ENCODE measurements at places on chromosomes 11 and 22.
A peak's percentile ranks its signal among the peaks of the same experiment; 100 is the strongest.

DNA sequence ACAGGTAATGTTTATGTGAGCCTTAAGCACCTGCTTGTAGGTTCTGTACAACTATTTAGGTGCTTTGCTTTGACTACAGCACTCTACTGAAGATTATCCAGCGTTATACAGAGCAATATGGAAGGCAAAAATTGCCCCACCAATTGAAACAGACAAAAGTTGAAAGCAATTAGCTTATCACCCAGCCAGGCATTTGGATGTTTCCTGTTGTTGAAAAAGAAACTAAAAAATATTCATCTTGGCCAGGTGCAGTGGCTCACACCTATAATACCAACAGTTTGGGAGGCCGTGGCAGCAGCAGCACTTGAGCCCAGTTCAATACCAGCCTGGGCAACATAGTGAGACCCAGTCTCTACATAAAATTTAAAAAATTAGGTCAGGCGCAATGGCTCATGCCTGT, 18.5 kb downstream of the ATL3 start:
- DNase-seq = no peak

GRCh38 chr11:133821776-133822175, 23.5 kb downstream of the SPATA19 start:
- no peak for DNase-seq

- DNase-seq = no peak
Observed at GRCh38 chr11:102864724-102865123, 10.1 kb downstream of the MMP12 start.

- no peak for DNase-seq
Observed at GRCh38 chr11:75836417-75836816, 21.4 kb downstream of the UVRAG start.

- no peak for DNase-seq
Observed at GRCh38 chr11:64067230-64067993, 31.7 kb downstream of the FLRT1 start.

GRCh38 chr11:84870486-84870885, 756.7 kb downstream of the DLG2 start:
- DNase-seq = no peak

- no peak for DNase-seq
Observed at GRCh38 chr11:57513911-57514537, 1.5 kb downstream of the SLC43A1 start.

DNA sequence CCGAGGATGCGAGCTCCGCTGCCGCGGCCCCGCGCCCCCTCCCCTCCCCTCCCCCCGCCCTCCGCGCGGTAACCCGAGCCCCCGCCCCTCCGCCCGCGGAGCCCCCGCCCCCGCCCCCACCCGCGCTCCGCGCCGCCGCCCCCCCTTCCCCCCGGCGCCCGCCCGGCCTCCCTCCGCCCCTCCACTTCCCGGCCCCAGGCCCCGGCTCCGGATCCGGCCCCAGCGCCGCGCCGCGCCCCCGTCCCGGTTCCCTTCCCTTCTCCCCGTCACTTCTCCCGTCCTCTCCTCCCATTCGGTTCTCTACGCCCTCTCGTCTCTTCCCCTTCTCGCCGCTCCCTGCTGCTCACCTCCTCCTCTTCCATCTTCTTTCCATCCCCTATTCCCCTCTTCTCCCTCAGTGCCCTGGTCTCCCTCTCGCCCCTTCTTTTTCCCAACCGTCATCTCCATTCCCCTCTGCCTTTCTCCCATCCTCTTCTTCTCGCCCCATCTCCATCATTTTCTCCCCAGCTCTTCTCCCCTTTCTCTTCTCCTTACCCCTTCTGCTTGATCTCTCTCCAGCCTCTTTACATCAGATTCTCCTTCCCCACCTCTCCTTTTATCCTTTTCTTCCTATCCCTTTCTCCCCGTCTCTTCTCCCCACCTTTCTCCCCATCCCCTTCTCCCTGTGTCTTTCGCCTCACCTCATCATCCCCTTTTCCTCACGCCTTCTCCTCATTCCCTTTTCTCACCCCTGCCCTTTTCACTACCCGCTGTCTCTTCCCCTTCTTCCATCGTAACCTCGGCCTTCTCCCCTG, at the start of gene DCHS1:
Gene DCHS1, minus strand, starts transcription at position 20 of the 794 bp plus-strand sequence. CDS start 14,196 bp downstream, outside the sequence.
- no peak for DNase-seq

GRCh38 chr11:72333661-72334060, 89.7 kb upstream of the PHOX2A start:
- no peak for DNase-seq

DNA sequence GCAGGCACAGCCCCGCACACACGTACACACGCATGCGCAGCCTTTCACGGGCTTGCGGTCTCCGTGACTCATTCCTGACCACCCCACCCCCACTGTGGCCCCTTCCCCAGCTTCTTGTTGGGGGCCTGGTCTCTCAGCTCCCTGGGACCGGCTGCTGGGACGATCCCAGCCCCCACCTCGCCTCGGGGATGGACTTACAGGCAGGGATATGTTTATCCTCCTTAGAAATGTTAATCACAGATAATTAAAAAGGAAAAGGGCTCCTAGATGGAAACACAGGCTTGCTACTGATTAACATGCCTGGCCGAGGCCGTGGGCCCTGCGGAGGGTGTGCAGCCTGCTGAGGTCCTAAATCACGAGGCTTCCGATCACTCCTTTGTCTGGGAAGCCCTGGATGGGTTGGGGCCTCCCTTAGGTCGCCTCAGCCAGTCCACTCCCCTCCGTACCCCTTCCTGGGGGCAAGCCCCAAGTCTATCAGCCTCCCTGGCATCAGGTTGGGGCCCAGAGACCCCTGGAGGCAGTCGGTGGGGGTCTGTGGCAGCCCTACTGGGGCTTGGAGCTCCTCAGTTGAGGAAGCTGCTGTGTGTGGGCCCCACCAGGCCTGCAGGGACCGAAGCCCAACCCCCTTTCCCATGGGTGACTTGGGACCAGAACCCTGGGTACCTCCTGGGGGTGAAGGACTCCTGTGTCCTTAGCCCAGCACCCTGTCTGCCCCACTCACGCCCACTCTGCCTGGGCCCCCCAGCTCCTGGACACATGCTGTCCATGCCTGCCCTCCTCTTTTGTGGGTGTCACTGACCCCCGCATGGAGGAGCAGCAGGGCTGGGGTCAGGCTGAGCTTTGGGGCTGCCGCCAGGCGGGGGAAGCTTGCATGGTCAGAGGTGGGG, 20.6 kb downstream of the TSPAN4 start:
- DNase-seq = no peak

- no peak for DNase-seq
Observed at GRCh38 chr11:1748636-1749394, 1.6 kb downstream of the IFITM10 start.

- no peak for DNase-seq
Observed at GRCh38 chr22:20026996-20027601, 6.2 kb downstream of the TANGO2 start.

- DNase-seq = peak; percentile 51
Observed at GRCh38 chr22:24727218-24727851, 47.2 kb downstream of the PIWIL3 start.

GRCh38 chr11:42239188-42239587, 779.7 kb upstream of the LRRC4C start:
- DNase-seq = no peak

DNA sequence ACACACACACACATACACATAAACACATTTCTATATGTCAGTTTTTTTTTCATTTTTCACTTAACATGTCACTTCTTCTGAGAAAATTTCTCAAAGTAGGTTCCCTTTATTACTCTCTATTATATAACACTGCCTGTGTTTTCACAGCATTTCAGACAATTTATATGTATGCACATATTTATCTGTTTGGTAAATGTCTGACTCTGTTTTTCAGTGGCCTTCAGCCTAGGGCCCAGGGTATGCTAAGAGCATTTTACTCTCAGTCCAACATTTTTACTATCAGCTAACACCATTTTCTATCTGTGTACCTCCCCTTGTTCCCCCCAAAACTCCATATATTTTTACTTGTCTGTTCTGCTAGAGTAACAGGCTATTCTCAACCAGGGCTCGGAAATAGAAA, 92.3 kb downstream of the ANO3 start:
- no peak for DNase-seq

- DNase-seq = no peak
Observed at GRCh38 chr22:48365386-48365785, 1462.3 kb downstream of the BRD1 start.

DNA sequence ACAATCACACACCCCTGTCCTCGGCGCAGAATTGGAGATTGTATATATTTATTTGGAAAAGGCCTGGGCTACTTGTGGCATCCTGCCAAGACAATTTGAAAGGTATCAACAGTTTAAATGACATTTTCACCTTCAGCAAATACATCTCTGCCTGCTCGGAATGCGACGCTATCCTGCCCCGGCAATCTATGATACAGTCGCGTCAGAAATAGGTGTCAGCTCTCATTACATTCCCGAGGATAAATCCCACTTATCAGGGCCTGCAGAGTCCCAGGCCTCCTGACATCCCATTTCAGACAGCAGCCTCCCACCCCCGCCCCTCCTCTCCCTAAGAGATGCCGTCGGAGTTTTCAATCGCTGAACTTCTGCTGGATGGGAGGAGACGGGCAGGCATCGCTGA, 114.7 kb downstream of the BRD1 start:
- DNase-seq = no peak

DNA sequence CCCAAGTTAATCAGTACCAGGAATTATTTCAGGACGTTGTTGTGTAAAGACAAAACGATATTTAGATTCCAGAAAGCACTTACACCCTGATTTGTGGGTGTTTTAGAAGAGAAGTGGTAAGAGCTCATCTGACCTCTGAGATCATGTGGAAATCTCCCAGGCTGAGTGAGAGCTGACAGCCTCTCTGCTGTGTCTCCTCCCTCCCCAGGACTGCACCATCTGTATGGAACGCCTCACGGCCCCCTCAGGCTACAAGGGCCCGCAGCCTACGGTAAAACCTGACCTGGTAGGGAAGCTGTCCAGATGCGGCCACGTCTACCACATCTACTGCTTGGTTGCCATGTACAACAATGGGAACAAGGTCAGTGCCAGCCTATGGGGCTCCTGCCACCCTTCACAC, 20.0 kb downstream of the DTX4 start:
- DNase-seq = no peak

DNA sequence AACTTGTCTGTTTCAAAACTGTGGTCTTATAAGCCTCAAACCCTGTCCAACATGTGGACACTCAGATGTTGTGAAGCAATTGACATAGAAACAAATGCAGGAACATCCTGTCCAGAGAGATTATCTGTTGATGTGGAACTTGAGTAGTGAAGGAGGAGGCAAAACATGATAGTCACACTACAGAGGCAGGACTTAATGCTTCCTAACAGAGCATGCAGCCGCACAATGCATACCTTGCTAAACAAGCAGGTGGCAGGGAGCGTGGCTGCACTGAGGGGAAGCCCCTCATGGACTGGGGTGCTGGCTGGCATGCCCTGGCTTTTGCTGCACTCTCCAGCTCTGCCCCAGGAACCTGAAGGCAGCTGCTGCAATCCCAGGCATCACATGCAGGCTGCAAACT, 5.3 kb downstream of the C22orf39 start:
- DNase-seq = no peak

GRCh38 chr11:131649856-131650255, 279.4 kb downstream of the NTM start:
- no peak for DNase-seq

DNA sequence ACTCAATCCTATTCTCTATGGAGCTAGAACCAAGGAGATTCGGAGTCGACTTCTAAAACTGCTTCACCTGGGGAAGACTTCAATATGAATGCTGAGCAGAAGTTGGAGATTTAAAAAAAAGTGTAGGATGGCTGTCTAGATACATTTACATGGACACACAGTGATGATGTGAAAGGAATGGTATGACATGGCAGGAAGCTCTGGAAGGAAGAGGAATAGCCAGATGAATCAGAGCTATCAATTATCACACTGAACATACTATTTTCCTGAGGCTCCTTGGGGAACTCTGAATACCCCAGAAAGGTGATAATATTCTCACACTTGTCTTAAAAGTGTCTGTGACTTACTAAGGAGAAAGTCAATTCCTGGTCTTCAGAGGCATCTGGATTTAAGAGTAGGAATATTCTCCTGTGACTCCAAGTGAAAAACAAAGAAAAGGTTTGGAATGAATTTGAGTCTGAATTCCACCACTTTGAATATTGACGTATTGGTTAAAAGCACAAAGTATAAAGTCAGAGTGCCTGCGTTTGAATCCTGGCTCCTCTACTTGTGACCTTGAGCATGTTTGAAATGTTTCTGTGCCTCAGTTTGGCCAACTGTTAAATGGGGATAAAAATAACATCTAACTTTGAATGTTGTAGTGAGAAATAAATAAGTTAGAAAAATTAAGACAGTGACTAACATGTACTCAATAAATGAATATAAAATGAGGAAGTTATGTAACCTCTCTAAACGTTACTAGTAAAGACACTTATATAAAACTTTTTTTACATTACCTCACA, 1.3 kb downstream of the OR52D1 start:
- peak; percentile 22 for DNase-seq

GRCh38 chr22:42560781-42561180, 7.0 kb downstream of the SERHL2 start:
- DNase-seq = no peak

- no peak for DNase-seq
Observed at GRCh38 chr22:29717789-29718188, 2.0 kb upstream of the CABP7 start.

DNA sequence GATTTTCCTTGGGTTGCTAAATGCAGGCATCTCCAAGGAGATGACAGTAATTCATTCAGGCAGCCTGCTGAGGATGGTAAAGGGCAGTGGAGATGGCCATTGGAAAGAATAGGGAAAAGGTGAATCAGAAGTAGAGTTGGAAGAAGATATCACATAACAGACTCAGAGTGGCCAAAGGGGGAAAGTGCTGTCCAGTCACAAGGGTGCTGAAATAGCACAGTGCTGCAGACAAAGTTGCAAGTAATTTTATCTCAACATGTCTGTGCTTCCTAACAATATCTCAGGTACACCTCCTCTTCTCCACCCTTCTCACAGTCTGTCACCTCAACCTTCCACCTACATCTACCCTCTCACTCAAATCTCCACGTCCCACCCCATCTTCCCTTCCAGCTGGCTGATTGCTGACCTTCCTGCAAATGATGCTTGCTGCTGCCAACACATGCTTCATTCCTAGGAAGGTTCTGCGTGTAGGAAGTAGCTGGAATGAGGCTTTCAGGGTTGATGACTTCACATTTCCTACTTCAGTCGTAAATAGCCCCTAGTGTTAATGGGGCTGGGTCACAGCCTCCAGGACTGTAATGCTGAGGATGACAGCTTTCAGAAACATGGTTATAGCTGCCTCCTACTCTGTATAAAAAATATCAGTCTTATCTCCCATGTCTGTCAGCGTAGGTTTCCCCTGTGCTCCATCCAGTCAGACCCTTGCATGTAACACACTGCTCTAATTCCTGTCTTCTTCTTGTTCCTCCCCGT, 123.9 kb downstream of the CTNND1 start:
- no peak for DNase-seq

DNA sequence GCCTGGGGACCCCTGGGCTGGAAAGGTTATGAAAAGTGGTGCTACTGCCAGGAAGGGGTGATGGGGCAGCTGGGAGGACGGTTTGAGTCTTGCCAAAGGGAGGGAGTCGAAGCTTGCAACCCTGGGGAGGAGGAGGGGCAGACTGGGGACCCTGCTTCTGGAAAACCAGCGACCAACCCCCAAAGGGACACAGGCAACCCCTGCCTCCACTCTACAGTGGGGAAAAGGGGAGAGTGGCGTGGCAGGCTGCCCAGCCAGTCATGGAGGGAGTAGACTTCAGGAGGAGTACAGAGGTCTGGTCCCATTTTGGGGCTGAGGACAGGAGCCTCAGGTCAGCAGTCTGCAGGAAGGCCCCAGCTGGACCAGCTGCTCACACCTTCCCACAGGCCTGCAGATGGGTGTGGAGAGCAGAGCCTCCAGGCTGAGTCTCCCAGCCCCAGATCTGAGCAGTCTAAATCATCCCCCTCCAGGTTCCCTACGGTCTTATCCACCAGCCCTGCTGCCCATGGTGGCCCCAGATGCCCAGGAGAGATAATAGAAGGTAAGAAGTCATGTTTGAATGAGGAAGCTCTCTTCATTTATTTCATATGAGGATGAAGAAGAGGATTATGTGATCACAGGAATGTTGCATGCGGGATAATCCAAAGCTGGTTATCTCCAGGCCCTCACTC, 3.3 kb downstream of the DDT start:
- DNase-seq = no peak

Measured in HS-5 (cell line).